ENCODE measurements at places on chromosomes 11 and 22.

DNA sequence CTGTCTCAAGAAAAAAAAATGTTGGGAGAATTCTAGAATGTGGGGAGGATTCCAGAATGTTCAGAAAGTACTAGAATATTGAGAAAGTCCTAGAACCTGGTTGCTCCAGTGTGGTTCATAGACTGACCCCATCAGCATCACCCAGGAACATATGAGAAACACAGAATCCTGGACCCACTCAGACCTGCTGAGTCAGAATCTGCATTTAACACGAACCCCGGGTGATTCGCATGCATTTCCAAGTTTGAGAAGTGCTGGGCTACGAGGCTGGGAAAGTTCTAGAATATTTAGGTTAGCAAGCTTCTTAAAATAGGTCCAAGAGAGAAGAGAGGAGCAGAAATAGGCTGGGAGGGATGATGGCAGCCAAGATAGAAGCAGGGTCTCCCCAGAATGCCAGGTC is 6.4 kb downstream of the C1QTNF6 start:
- DNase-seq: no peak

DNA sequence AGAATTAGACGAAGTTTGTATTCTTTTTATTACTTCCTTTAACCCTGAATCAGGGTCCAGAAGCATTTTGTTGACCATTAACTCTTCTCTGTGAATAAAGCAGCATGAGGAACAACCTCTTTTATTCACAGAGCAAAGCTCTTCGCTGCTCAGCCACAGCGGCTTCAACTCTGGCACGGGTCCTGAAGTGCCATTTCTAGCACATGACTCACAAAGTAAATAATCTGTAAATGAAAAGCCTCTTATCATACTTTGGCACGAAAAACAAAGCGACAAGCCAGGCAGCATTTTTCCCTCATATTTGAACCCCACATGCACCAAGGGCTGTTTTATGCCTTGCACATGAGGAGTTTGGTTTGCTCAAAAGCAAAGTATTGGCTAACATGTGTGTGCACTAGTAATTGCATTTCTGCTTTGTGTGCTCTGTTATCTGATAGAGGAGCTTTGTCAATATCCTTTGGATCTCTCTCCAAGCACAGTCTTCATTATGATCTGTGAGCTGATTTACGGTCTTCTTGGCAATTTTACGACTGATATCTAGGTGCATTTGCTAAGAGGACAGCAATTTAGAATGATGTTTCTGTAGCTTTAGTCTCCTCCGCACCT is 33.0 kb upstream of the APOBEC3A start:
- peak; percentile 92 for DNase-seq

- DNase-seq: no peak
Measured at GRCh38 chr22:20965888-20966855, 883 bp upstream of the AIFM3 start.

DNA sequence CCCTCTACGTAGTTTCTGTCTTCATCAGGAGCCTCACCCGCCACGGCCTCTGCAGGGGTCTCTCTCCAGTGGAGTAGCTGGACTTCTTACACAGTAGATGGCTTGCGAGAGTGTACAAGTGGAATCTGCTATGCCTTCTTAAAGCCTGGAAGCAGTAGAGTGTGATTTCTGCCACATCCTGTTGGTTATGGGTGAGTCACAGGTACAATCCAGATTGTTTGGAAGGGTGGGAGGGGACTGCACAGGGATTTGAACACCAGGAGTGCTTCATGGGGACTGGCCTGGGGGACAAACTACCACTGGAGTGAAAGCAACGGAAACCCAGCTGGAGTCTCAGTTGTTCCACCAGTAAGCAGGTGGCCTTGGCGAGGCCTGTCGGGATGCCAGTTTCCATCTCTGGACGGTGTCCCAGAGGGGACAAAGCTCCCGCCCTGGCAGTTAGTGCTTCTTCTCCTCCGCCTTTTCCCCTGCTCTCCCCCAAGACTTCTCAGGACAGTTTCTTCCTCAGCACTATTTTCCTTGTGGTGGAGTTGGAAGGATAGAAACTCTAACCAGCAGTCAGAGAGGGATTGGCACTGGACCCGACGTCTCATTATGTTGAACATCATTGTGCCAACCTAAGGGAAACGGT is 85.0 kb upstream of the RCN1 start:
- peak; percentile 50 for DNase-seq

DNA sequence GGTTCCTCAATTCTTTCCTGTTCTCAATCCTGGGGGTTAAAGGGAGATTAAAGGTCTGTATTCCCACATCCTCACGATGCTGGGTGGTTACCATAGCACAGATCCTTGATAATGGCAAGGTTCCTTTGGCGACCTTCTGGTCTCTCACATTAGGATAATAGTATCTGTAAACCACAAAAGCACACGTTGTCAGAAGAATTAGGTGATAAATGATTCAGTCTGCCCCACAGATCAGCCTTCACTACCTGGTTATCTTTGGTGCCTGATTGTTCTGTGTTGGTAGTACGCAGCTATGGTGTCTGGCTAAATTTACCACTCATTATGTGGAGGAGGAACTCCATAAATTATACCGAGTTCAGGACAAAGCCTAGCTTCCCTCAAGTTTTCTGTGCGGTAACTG is 78.4 kb downstream of the C2CD3 start:
- no peak for DNase-seq

DNA sequence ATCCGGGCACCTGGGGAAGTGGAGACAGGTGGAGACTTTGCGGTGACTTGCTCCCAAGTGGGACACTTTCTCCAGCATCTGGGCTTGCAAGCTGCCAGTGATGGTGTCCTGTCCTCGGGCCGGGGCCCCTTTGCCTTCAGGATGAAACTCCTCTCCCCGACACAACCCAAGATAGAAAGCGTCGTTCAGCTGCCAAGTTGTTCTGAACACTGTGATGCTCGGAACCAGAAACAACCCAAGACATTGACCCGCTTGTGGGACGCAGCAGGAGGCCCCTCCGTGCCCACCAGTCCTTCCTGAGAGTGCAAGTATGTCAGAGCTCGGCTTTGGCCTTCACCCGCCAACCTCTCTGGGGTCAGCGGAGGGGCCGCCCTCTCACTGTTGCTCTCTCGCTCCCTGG is 31.3 kb downstream of the LINC01488 start:
- no peak for DNase-seq

- peak; percentile 52 for DNase-seq
Measured at GRCh38 chr11:67178421-67178820, 59.4 kb downstream of the KDM2A start.

DNA sequence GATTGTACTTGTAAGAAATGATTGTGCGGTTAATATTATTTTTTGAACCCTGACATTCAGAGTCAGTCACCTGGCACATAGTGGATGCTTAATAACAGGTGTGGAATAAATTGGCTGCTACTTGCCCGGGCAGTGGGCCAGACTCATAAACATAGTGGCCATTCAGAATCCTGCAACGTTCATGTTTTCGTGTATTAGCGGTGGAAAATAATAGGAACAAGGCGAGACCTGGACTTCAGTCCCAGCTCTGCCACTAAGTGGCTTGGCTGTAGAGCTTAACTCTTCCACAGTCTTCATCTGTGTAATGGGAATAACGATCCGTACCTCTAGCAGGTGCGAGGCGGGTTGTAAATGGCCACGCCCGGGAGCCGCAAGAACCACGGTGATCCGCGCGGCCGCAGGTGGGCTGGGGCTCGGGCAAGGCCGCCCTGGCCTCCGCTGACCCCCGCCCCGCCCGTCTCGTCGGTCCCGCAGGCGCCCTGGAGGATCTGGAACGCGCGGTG is 761 bp upstream of the TMEM25 start:
- DNase-seq: no peak

DNA sequence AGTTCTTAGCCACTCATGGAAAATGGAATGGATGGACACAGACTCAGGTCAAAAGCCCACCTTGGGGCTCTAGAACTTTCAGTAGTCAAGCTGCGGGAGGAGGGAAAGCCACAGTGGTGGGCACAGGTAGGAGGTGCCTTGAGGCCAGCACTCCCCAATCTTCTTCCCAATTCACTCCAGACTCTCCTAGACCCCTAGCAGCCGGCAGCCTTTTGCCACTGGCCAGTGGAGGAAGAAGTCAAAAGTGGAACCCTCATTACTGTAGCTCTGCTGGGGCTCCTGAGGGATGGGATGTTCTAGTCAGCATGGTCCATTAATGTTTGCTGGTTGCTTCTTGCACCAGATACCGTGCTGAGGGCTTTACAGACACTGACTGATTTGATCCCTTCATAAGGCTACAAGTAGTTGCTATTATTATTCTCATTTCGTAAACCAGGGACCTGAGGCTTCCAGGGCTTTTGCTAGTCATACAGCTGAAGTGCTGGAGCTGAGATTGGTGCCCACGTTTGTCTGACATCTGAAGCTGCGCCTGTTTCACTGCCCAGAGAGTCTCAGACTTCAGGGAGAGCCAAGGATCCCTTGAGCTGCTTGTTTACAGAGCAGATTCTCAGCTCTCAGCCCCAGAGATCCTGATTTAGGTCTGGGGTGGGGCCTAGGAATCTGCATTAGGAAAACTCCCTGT is 1.1 kb downstream of the UCP3 start:
- no peak for DNase-seq

- DNase-seq: peak; percentile 85
Measured at GRCh38 chr11:33912405-33913361, 20.8 kb upstream of the LMO2 start.

GRCh38 chr22:42347281-42347824 is 76.9 kb upstream of the TCF20 start:
- DNase-seq: peak; percentile 38
